Stimulated activated CD4-positive, alpha-beta T cell treated with anti-CD3 and anti-CD28 coated beads, TNF-alpha, amount 100 ng/mL, for 1 hour (primary cell): ENCODE measurements at places on chromosomes 16 and 17.
A peak's percentile ranks its signal among the peaks of the same experiment; 100 is the strongest.

- no peak for DNase-seq
Observed at GRCh38 chr17:38441429-38442061, 13.3 kb downstream of the ARHGAP23 start.

GRCh38 chr16:69563605-69564580, 1.9 kb upstream of the NFAT5 start:
- DNase-seq, result peak; percentile 14

DNA sequence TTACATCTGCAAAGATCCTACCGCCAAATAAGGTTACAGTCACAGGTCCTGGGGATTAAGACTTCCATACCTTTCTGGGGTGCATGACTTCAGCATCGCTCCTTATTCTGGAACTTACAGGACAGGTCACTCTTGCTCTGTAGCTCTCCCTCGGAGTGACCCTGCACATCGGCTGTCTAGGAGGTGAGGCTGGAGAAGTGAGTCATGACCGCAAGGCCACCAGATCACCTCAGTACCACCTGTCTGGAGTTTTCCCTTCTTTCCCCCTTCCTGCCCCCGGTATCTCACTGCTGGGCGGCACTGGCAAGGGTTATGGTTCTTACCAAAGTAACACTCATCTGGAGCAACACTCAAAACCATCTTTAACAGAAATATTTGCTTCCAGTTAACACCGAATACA, 374.8 kb downstream of the SLC39A11 start:
- no peak for DNase-seq

GRCh38 chr17:19991252-19991885, 13.7 kb upstream of the AKAP10 start:
- DNase-seq, result no peak

- DNase-seq, result no peak
Observed at GRCh38 chr17:41547921-41548843, 20.1 kb upstream of the KRT19 start.

DNA sequence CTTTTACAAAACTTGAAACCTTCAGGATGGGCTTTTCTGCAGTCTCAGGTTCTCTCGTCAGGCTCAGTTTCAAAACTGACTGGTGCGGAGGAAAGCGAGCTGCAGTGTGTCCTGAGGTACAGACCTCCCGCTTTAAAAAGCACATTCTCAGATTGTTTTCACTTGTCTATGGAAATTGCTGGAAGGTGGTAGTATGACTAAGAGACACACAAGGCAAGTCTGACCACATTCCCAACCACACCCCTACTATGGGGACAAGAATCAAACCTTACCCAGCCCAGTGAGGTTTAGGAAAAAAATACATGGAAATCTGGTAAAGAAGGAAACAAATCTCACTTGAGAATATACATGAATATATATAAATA, 18.2 kb downstream of the SRP68 start:
- DNase-seq, result no peak
